ENCODE measurements at places on chromosomes 4 and X.
A peak's percentile ranks its signal among the peaks of the same experiment; 100 is the strongest.

- no peak for DNase-seq
These were observed 407.0 kb downstream of the BCOR start for GRCh38 chrX:39690541-39691415.

DNA sequence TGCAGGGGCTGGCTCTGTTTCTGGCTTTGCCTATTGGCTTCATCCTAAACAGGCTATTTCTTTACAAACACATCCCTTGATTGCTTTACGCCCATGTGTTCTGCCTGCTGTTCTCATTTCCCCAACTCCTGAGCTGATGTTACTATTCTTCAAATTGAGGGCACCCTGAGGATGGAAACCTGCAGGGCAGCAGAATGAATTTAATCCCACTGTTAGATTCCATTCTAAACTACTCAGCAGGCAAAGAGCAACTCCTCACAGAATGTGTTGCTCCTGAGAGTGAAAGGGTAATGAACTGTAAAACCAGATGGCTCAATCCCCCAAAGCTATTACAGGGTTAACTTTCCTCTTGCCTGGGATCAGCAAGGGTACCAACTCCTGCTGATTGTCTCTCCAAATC lies 75.7 kb downstream of the ANKRD50 start:
- peak; percentile 57 for DNase-seq

DNA sequence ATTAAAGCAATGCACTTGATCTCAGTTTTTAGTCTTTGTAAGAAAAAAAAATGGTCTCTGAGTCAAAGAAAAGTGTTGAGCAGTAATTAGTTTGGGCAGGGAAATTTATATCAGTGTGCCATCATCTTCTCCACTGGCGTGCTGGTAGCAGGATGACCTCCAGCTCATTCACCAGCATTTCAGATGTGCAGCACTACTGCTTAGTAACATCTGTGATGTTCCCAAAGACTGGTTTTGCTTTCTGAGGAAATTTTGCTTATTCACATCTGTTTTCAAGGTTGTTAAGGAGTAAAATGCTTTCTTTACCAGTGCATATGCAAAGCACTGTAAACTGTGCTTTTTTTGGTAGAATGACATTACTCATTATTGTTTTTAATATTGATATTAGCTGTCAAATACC lies 540.4 kb downstream of the TRAM1L1 start:
- no peak for DNase-seq

DNA sequence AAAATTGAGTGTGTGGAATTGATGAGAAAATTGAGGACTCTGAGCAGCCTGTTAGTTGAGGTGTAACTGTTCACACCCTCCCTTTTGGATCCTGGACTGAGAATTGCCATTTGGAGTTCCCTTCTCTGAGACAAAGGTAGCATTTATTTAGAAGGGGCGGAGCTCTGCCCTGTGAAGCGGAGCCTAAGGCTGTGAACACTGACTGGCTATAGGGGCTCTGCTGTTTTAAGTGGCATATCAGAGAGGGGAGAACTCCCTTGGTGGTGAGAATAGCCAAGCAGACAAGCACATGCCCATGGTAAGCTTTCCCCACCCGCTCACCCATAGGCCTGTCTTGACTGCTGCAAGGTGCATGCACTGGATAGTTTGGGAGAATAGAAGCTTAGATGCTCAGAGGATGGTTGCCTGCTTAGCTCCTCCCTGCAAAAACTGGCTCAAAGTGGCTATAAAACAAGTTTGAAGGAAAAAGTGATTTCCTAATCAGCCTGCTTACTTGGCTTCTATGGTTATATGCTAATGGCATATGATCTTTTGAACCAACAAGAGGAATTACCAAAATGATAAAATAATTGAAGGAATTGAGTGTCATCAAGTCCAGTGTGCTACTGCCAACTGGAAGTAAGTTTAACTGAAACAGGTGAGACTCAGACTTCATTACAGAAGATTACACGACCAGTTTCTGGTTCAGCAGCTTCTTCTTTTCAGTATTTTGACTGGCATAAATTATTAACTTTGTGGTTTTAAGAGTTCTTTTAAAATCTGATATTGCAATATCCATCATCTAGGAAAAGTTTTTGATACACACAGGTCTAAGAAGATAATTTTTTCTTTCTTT lies 108.4 kb downstream of the AFF1 start:
- DNase-seq, result no peak

DNA sequence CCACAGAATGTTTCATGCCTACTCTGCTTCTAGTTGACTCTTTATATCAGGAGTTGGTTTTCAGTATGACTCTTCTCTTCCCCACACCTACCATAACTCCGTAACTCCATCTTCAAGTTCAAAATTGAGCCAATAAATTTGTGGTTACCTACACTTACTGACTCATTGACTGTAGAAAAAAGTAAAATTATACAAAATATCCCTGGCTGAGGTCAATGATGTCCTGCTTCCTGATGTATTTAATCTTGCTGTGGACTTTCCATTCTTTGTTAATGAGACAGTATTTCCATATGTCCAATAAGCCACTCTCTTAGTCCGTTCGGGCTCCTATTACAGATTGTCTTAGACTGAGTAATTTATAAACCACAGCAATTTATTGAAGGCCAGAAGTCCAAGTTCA lies 9.9 kb upstream of the NLGN4X start:
- DNase-seq, result no peak

GRCh38 chrX:106791495-106791894 lies 11.0 kb upstream of the TBC1D8B start:
- DNase-seq, result no peak

DNA sequence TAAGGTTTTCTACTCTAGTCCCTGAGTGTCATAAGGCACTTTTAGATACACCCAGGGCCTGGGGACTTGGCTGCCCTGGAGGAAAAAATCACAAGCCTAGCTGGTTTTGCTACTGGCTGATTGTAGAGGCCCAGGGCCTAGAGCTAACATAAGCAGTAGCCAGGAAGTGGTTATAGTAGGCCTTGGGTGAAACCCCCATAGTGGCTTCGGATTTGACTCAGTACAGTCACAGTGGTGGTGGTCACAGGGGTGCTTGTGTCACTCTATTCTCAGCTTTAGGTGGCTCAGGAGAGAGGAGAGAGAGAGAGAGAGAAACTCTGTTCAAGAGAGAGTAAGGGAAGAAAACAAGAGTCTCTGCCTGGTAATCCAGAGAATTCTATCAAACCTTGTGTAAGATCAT lies 194.5 kb upstream of the EDA2R start:
- no peak for DNase-seq

DNA sequence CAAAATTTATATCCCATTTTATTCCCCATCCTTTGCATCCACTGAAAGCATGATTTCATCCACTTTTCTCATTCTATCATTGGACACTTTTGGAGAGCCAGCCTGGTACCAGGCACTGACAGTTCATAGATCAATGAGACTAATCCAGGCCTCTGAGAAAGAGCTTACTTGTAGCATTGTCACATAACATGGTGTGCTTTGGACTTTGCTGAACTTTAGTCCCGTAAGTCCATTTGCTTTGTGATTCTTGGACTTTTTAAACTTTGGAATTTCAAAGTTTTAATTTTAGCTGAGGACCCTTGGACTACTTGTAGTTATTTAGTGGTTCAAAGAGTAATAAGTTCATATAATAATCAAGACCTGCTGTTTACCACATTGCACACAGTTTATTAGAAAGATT lies 11.5 kb downstream of the LIAS start:
- DNase-seq, result no peak

DNA sequence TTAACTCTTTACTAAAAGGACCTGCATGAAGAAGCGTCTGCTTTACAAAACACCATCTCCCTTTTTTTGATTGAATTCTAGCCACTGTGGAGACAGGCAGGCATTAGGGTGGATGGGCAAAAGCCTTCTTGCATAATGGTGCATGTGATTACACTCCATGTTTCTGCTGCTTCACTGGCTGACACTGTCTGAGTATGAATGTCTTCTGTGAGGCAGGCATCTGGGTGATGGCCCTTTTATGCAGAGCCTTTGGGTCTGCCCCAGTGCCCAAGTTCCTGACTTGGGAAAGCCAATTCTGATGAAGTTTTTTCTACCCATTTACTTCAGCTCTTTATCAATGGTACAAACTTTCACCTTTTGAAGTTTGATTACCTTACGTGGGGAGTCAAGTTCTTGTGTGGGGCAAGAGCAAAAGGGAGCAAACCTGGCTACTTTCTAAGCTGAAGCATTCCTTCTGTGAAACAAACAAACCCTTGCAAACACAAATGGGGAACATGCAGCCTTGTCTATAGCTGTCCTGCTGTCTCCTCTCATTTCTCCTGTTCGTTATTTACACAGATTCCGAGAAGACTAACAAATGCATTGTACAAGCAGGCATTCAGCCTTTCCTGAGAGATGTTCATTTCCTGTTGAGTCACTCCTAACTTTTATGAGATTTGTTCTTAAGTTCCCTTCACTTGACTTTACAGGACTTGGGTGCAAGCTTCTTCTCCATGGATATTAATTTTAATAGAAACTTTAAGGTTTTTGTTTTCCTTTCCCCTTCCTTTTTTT lies 301.9 kb downstream of the TLL1 start:
- DNase-seq, result no peak

DNA sequence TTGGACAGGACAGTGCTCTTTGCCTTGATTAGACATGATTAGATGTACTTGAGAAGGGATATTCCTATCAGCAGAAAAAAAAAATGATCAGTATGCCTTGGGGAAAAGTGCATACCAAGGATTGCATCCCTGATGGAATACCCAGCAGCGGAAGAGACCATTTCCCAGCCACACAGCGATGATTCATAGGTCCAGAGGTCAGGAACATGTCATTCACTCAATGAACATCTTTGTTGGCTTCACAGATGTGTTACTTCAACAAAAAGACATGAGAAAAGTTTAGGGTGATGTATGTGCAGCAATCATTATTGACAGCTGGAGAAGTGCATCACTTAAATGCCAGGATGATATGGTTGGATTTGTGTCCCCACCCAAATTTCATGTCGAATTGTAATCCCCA lies 293.5 kb downstream of the ZNF674 start:
- no peak for DNase-seq

DNA sequence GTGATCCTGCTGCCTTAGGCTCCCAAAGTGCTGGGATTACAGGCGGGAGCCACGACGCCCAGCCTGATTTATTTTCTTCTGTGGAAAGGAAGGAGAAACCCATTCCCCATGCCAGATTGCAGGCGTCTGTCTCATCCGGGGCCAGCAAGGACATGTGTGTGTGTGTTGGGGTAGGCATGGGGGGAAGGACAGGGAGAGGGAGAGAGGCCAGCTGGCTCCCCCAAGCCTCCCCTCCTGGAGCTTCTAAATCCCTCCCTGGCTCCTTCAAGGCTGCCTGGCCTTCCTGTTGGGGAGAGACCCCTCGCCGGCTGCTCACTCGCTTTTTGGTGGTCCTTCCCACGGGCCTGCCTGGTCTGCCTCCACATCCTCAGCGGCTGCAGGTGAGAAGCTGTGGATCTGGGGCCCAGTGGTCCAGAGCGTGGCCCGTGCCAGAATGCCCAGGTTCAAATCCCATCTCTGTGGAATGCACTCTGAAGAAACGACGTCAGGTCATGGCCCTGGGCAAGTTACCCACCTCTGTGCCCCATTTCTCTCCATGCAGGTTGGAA lies 1.3 kb upstream of the PLXNB3 start:
- DNase-seq, result no peak

GRCh38 chr4:150874338-150875226 lies 140.5 kb downstream of the LRBA start:
- no peak for DNase-seq

DNA sequence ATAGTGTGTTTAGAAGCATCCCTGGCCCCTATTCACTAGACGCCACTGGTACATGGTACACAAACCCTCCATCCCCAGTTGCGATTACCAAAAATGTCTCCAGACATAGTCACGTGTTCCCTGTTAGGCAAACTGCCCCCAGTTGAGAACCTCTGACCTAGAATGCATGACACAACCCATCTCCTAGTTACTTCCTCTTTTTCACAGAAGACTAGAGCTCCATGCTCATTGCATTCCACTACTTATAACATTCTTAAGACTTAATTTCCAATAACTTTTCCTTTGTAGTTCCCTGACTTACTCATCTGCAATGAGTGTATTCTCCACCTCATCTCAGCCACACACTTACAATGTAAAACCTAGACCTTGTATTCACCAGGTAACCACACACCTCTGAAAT lies 68.6 kb downstream of the PRSS12 start:
- DNase-seq, result no peak

DNA sequence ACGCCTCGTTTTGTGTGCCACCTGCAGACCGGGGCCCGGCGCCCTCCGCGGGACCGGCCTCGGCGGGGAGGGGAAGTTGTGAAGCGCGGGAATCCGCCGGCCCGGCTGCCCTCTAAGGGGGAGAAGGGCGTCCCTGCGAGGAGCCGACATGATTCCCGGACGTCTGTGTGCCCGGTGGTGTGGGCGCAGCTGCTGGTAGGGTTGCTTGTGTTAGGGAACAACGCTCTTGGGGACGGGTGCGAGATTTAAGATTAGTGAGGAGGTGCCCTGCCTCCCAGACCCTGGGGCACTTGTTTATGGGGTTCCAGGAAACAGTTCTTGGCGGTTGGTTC lies 627 bp downstream of the CDKN2AIP start:
- no peak for DNase-seq

DNA sequence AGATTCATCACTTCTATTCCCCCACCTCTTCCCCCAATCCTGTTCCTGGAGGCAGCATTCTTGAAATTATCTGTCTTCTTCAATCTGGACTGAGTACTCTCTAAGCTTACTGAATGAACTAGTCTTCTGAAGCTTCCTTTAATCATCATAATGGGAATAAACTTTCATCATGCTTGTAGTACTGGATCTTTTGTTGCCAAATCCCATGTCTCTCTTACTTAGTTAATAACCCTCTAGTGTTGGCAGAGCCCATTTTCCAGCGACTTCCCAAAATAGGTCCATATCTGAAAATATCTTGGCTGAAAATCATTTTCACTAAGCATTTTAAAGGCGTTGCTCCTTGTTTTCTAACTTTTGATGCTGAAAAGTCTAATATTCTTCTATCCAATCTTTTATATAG lies 39.6 kb downstream of the RPS6KA3 start:
- no peak for DNase-seq

All from ecto neural progenitor cell (in vitro differentiated cells).